ENCODE measurements at places on chromosomes 1 and 21.

DNA sequence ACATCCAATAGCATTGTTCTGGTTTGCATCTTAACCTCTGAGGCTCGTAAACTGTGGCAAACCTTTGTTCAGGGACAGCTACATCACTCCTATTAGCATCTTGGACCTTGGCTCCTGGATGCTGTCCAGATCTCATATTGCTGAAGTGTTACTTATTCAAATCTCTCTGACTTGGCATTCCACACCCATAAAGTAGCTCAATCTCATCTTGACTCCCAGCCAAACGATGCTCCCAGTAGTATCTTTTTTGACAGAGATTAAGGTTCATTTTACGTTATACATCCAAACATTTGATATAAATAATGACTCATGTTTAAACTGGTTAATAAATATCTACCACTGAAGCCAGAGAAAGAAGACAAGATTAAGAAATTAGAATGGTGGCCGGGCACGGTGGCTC, 4.4 kb upstream of the FLVCR1 start:
- no peak for DNase-seq

DNA sequence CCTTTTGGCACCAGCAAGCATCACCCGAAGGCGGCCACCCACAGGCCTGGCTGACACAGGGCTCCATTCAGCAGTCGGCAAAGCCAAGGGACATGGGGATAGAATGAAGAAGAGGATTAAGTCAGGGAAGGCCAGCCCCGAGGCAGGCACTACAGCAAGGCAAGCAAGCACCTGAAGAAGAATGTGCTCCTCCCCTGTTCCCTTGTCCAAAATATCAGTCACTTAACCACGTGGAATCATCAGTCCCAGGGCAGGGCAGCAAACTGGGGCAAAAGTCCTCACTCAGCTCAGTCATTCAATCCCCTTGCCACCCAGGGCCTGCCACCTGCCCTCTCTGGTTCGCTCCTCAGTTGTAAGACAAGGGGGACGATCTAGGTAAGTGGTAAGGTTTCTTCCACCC, 9.3 kb downstream of the KANK4 start:
- DNase-seq, result no peak

DNA sequence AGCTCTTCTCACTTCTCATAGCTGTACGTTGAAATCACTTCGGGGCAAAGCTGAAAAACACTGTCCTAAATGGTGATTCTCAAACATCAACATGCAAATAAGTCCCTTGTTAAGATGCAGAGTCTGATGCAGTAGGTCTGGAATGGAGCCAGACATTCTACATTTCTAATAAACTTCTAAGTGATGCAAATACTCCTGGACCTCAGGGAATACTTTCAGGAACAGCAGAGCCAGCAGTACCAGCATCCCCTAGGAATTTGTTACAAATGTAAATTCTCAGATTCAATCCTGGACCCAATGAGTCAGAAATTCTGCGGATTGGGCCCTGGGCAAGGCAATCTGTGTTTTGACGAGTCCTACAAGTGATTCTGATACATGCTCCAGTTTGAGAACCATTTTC, 152.3 kb downstream of the PCNX2 start:
- DNase-seq, result no peak

DNA sequence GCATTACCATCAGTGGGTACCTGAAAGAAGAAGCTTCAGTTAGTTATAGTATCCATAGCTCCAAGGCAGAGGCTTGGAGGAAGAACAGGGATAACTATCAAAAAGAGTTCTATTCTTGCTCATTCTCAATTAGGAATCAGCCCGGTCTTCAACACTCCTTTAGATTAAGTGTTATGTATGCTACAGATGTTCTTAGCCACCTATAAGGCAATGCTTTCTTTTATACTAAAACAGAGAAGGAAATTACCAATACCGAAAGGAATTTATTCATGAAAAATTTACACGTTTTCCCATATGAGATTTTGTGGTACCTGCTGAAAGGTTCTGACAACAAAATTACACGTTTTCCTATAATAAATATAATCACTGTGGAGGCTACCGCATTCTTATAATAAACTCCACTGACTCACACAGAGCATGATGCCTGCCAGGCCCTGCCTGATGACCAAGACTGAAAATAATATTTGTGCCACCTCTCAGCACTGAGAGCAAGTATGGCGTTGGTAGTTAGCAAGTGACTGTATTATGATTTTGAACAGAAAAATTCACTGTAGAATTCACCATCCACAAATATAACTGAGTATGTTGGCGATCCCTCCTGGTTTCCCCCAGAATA, 58.3 kb downstream of the APP start:
- no peak for DNase-seq

DNA sequence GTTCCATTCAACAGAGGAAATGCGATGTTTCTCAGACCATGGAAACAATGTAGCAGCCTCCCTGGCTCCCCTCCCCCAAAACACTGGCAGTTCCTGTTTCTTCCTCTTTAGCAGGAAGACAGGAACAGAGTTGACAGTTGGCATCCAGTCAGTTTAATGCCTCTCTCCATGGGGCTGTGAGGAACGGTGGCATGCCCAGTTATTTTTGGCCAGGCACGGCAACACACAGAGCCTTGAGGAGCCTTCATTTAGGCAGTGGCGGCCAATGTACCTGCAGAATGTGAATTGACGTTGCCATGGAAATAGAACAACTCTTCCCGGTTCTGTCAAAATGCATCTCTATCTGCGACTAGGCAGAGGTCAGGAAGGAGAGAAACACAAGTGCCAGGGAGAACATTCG, 330.6 kb downstream of the DSCAM start:
- DNase-seq, result no peak

Measured in D341Med (cell line).